ENCODE measurements at places on chromosomes 2 and 18.

DNA sequence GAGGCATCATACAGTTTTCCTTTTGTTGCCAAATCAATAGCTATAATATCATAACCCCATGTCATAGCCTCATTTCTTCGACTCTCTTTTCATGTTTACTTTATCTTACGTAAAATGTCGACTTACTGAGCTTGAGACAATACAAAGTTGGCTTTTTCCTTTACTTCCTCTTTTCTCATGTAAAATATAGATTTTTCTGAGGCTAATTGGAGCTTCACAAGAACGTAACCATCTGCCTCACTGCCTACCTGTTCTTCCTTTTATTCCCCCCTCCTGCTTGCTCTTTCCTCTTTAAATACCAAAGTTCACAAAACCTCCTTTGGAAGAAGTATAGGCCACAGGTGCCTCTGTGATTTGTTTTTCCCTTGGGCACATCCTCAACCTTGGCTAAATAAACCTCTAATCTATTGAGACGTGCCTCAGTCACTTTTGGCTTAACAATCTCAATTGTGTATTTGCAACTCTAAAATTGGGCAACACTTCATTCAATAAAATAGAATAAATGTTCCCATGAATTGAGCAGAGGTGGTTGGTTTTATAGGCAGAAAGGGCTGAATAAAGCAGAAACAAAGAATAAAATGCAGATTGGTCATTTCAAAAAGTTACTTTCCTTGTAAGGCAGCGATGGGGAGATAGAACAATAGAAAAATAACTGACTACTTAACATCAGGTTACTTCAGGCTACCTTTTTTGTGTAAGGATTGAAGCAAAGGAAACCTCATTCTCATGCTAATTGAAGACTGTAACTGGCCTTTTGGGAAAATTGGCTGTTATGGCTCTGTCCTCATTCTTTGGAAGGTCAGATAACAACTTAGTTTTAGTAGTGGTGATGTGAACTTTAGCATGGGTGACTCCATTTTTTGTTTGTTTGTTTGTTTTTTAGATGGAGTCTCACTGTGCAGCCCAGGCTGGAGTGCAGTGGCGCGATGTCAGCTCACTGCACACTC, 21.3 kb downstream of the COMMD1 start:
- DNase-seq = no peak

DNA sequence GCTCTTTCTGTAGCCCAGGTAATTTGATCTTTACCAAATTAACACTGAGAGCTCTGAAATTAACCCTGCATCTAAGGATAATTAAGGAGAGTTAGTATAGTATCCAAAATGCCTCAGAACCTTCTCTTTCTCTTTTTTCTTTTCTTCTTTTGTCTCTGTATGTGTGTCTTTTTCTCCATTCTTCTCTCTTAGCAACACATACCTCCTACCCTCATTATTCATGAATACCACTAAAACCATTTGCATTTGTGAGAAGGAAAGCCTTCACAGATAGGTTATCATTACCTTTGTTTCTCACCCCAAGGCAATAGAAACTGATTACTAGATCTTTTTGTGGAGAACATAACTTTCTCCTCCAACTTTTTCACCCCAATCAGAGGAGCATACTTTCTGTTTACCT, 376.5 kb upstream of the NXPH2 start:
- DNase-seq = no peak

DNA sequence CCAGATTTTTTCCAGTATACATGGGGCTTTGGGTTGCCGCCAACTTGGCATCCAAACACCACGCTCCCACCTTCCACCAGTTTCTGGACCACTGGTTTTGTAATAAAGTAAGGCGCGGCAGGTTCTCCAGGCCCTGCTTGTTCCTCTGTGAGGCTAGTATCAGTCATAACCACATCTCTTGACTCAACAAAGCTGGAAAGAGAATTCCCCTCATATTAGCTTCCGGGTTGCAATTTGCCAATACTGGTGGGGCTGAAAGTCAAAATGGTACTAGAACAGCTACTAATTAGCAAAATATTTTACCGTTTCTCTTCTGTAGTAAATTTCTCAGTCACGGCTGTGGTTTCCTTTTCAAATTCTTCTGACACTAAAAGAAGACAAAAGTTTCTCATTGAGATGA, 25.0 kb downstream of the TTN start:
- DNase-seq = no peak

DNA sequence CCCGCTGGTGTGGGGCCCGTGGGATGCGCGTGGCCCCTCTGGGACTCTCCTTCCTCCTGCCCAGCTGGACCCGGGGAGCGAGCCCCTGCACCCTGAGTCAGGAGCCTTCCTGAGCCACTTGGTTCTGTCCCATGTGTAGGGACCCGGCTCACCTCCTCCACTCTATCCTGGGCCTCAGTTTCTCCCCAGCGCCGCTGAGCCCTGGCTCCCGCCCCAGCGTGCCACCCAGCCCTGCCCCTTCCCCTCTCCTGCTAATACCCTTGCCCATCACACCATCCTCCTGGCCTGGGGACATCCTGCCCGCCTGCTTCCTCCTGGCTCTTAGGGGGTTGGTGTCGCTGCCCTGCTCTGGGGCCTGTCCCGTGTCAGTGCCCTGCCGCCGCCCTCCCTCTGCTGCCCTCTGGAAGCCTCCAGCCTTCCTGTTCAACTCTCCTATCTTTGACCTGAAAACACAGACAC, 24.8 kb downstream of the GPC1 start:
- no peak for DNase-seq

DNA sequence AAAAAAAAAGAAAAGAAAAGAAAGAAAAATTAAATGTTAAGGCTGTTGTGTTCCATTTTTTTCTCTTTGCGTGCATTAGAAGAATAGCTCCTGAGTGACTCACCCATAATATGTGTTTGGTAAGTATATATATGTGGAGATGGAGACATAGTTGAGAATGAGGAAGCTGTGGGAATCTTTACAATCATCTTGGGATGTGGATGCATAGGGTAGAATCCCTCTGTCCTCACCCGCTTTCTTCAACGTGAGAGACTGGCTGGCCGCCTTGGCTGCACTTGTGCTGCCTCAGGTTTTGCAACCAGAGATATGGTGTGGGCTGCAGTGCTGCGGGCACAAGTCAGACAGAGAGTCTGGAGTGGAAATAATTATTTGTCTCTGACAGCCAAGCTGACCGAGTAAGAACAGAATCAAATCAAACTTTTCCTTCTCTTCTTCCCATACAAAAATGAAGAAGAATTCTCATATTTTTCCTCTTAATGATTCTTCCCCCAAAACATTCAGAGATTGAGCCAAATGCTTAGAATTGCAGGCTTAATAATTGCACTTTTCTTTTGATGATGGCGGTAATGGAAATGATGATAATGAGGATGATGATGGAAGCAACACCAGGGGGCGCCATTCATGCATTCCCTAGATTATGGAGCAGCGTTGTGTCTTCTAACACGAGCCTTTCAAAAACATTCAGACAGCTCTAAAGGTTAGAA, 48.5 kb downstream of the SERPINB7 start:
- peak; percentile 2 for DNase-seq

DNA sequence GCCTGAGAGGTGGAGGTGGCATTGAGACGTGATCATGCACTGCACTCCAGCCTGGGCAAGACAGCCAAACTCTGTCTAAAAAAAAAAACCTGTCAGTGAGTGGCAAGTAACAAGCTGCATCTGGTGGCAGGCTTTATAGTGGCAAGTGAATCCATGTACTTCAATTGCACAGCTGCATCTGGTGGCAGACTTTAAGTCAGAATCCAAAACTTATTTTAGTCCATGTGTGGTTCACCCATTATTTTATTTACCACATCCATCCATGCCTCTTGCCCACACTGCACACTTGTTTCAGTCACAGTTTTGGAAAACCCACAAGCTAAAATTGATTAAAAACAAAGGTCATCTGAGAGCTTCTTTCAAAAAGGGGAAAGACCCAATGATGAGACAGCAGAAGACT, 1636.4 kb upstream of the NXPH2 start:
- no peak for DNase-seq

GRCh38 chr2:199456383-199457146, 1.2 kb downstream of the SATB2 start:
- DNase-seq = no peak

- DNase-seq = no peak
Observed at GRCh38 chr2:102350137-102350793, 5.3 kb upstream of the IL18R1 start.

GRCh38 chr2:75310876-75311275, 111.6 kb upstream of the TACR1 start:
- no peak for DNase-seq

- DNase-seq = no peak
Observed at GRCh38 chr2:64617631-64618151, 36.0 kb downstream of the SERTAD2 start.

- no peak for DNase-seq
Observed at GRCh38 chr18:43180814-43181213, 65.3 kb upstream of the RIT2 start.

GRCh38 chr2:99880148-99880963, 262.0 kb downstream of the AFF3 start:
- DNase-seq = no peak

DNA sequence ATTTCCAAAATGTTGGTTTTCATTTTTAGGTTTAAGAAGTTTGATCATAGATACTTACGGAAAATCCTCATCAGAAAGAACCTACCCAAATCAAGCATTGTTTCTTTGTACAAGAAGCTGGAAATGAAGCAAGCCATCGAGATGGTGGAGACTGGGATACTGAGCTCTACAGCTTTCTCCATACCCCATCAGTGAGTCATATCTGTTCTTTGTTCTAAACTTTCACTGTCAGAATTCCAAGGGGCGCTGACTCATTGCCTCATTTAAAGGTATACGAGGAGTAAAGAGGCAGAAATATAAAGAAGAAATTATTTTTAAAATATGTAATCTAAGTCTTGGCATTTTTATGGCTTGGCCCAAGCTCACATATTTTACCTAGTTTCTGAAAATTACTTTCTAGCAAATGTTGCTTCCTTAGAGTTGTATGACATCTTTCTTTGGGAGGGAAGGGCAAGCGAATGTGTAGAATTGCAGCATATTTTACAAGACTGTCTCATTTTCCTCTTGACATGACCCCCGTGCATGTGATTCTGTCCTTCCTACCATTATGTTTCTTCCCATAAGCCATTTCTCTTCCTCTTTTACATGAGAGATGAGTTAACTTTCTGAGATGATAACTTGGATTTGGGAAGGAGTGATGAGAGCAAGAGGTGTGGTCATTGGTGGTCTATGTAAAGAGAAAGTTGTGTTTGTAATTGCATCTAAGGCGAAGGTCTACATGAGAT, 41.2 kb downstream of the SLC9A4 start:
- no peak for DNase-seq

GRCh38 chr2:218447072-218447471, 28.1 kb downstream of the VIL1 start:
- DNase-seq = no peak

DNA sequence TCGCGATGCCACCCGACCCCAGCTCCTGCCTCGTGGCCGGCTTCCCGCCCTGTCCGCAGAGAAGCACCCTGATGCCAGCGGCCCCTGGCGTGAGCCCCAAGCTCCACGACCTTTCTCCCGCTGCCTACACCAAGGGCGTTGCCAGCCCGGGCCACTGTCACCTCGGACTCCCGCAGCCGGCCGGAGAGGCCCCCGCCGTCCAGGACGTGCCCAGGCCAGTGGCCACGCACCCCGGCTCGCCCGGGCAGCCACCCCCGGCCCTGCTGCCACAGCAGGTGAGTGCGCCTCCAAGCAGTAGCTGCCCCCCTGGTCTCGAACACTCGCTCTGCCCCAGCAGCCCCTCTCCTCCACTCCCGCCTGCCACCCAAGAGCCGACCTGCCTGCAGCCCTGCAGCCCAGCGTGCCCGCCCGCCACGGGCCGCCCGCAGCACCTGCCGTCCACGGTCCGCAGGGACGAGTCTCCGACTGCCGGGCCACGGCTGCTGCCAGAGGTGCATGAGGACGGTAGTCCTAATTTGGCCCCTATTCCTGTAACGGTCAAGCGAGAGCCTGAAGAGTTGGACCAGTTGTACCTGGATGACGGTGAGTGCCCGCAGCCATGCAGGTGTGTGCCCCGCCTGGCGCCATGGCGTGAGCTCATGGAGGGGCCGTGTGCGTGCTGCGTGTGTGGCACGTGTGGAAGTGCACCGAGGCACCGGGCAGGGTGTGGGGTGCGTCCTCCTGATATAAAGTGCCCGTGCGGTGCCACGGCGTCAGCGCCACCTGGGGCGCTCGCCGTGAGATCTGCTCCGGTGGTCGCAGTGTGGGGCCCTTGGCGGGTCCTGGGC, 90.8 kb downstream of the NFATC1 start:
- no peak for DNase-seq

- DNase-seq = no peak
Observed at GRCh38 chr2:76274676-76275075, 564.0 kb upstream of the GCFC2 start.

GRCh38 chr2:230410861-230411569, 5.0 kb upstream of the SP100 start:
- no peak for DNase-seq

DNA sequence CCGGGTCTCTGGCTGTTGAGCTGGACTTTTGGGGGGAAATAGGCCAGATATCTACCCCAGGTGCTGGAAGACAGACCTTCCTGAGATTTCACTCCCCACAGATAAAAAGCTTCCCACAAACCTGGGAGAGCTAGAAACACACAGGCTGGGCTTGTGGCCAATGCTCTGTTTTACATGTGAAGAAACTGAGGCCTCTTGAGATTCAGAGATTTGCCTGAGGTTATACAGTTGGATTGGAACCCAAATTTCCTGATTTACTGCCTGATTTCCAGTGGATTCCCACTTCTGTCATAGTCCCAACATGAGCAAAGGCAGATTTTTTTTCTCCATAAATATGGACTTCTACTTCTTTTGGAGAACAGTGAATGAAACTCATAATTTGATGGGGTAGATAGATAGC, 360.2 kb downstream of the SETBP1 start:
- no peak for DNase-seq

- DNase-seq = no peak
Observed at GRCh38 chr2:12251749-12252148, 465.0 kb upstream of the TRIB2 start.

- no peak for DNase-seq
Observed at GRCh38 chr2:54675738-54676137, 47.7 kb upstream of the EML6 start.

DNA sequence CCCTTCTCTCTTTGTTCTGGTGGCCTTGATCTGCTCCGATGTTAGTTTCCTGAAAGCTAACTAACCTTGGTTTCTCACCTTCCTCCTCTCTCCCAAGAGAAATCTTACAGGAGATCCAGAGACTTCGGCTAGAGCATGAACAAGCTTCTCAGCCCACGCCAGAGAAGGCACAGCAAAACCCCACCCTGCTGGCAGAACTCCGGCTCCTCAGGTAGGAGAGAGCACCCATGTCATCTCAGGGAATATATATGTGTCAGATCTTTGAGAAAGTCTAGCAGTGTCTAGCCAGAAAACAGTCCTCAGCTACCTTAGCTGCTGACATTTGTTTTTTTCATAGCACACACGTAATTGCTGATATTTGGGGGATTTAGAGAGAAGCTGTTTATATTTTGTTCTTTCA, 148.1 kb downstream of the DTNA start:
- no peak for DNase-seq

- no peak for DNase-seq
Observed at GRCh38 chr2:67346718-67347407, 50.3 kb upstream of the ETAA1 start.

DNA sequence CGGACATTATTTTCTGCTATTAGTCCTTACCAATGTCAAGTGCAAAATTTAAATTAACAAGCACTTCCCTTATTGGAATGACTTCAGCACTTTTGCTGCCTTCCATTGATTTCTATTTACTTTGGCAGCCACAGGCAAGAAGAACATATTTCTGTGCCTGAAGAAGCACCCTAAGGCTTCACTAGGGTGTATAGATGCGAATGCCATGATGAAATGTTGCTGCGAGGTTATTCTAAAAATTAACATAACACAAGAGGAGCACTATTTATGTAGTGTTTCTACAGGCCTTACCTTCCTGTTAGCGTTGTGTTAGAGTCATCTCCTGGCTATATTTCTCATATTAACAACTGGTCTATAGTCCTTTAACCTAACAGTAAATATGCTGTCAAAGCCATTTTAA, 365.0 kb upstream of the HNRNPA3 start:
- no peak for DNase-seq
